Aorta (tissue), 5 donors: ENCODE measurements at places on chromosomes 4 and X. TPM values are rescaled to one million over a fixed set of nuclear protein-coding genes. Genes with fewer than 3 reads are reported as not detected.

The CHRDL1 gene
- total RNA-seq, result 75.6 TPM

The CLCN4 gene
- 3.8 TPM for total RNA-seq

The CT45A1 gene
- total RNA-seq, result not detected

The OPRPN gene
- not detected for total RNA-seq

GRCh38 chrX:134255555-134255954 is 18.6 kb downstream of the CCDC160 start:
- no peak overlapping the region for H3K4me3 ChIP-seq
- no peak for DNase-seq
- H3K36me3 ChIP-seq, result no peaks in the 10 kb centered on the region
- no peaks in the 10 kb centered on the region for H3K4me1 ChIP-seq
- H3K27ac ChIP-seq, result no peak overlapping the region

DNA sequence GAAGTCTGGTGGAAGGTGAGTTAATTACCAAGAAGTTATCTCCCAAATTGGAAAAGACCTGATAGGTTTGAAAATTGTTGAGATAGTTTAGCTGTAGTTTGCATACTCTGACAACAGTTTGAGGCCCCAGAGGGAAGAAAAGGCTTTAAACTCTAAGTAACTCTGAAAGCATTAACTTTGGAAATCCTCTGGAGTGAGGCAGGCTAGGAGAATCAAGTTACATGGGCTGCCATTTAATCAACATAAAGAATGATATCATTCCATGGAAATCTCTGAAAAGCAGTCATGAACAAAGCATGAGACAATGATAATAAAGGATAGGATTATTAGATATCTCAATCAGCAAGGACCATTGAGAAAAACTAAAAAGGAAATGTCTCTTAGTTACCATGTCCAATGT is 647.1 kb downstream of the ANKRD50 start:
- H3K36me3 ChIP-seq, result no peaks in the 10 kb centered on the region
- DNase-seq, result no peak

DNA sequence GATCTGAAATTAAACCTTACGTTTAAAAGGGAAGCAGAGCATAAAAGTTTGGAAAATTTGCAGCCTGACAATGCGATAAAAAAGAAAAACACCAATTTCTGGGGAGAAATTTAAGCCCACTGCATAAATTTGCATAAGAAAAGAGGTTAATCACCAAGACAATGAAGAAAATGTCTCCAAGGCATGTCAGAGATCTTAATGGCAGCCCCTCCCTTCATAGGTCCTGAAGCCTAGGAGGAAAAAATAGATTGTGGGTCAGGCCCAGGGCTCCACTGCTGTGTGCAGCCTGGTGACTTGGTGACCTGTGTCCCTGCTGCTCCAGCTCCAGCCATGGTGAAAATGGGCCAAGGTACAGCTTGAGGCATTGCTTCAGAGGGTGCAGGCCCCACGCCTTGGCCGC is 264.0 kb upstream of the CT83 start:
- H3K27ac ChIP-seq, result no peak overlapping the region
- H3K4me3 ChIP-seq, result no peak overlapping the region
- no peaks in the 10 kb centered on the region for H3K4me1 ChIP-seq
- DNase-seq, result no peak
- no peaks in the 10 kb centered on the region for H3K36me3 ChIP-seq
- H3K27me3 ChIP-seq, result no peaks in the 10 kb centered on the region

DNA sequence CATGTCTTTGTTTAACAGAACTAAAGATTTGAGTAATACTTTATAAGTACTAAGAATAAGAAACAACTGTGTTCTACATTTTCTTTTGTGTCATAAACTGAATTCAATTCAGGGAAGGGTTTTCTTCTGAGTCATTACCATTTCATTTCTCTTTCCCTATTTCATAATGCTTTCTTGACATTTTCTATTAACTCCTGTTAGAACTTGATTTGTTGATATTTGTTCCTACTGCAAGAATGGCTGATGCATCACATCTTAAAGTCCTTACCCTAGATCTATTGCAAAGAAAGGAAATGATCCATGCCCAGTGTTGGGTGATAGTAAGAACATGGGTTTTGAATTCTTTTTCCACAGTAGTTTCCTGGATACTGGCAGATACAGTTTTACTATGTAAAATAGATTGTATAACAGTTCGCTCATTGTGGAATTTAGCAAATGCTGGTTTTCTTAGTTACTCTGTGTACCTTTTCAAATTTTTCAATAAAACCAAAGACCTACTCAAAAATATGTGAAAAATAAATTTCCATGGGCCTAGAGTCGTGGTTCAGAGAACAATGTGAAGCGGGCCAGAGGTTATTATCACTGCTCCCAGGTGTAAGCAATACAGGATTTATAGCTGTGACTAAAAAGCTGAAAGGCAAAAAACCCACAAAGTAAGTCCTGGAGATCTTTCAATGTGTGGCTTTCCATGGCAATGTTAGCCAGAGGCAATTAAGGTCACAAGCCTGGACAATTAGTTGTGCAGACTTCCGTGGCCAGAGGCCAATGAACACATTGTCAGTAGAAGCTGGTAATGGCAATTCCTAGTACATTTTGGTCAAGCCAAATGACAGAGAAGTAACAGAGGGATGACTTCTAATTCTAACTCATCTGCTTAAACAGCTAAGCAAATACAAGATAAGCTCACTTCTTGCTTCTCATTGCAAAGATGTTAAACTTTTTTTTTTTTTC is 127.3 kb upstream of the FAT4 start:
- H3K27me3 ChIP-seq, result no peaks in the 10 kb centered on the region
- no peaks in the 10 kb centered on the region for H3K36me3 ChIP-seq
- no peak overlapping the region for H3K4me3 ChIP-seq
- no peaks in the 10 kb centered on the region for H3K4me1 ChIP-seq
- no peak overlapping the region for H3K27ac ChIP-seq

DNA sequence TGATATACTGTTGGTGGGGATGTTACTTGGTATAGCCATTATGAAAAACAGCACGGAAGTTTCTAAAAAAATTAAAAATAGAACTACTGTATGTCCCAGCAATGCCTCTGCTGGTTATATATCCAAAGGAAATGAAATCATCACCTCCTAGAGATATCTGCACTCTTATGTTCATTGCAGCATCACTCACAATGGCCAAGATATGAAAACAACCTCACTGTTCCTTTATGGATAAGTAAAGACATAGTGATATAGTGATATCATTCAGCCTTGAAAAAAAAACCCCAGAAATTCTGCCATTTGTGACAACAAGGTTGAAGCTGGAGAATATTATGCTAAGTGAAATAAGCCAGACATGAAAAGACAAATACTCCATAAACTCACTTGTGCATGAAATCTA is 543.8 kb upstream of the SLIT2 start:
- no peak overlapping the region for H3K4me3 ChIP-seq
- no peak overlapping the region for H3K27ac ChIP-seq
- H3K36me3 ChIP-seq, result no peaks in the 10 kb centered on the region

DNA sequence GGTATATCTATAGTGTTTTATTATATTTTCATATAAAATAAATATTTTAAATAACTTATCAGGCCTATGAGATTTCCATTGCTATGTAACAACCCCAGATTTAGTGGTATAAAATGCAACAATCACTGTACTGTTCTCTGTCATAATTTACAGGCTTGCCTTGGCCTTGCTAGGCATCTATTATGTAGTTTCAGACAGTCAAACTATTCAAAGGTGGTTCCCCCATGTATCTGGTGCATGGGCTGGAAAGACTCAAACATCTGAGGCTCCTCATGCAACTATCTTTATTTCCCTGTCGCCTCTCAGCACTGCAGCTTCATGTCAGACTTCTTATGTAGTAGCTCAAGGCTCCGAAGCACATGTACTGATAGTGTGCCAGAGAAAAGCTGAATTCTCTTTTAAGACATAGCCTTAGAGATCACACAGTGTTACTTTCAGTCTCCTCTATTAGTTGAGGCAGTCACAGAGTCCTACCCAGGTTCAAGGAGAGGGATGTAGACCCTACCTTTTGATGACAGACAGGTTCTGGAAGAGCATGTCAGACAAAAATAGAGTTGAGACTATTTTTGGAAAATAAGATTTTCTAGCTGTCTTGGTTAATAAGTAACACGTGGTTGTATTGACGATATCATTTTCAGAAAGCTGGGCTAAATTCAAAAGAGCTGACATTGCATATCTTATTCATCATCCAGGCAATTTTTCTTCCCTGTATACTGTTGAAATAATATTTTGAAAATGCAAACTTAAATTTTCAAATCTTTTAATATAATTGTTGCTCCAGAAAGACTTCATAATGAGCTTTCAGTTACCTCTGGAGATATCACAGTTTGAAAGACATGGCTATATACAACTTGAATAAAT is 19.4 kb downstream of the MTTP start:
- no peaks in the 10 kb centered on the region for H3K27me3 ChIP-seq
- DNase-seq, result no peak
- H3K27ac ChIP-seq, result no peak overlapping the region
- no peak overlapping the region for H3K4me3 ChIP-seq

DNA sequence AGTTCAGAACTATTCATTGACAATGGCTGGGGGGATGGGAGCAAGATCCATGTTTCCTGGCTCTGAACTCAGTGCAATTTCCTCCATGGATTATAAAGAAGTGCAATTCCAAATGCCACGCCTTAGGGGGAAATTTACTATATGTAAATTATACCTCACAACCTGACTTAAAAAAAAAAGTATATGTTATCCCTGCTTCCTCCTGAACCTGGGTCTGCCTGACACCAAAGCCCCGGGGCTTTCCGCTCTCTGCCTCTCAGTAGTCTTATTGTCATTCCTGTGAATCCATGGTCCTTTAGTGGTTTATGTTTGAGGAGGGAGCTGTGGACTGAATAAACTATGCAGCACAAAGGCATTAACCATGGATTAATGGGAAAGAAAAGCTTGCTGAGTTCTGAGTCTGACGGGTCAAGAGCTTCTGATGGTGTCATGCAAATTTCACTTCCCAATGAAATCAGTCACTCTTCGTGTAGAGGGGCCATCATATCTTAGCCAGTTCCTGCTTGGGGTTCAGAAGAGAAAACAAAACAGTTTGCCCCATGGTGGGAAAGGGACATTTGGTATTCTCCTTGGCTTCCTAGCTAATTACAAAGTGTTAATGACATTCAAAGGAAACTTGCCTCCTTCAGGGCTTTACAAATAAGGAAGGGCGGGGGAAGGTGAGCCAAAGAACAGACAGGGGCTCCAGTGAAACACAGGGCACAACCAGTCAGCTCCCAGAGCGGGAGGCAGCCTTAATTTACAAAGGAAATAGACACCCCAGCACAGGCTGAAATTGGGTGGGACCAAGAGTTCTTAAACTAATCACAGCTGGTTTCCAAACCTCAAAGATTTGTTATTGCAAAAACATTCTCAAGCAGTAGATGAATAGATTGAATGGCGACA is 14.3 kb downstream of the FAM9C start:
- no peaks in the 10 kb centered on the region for H3K4me1 ChIP-seq
- H3K36me3 ChIP-seq, result no peaks in the 10 kb centered on the region
- no peak overlapping the region for H3K4me3 ChIP-seq
- no peak for DNase-seq
- no peaks in the 10 kb centered on the region for H3K27me3 ChIP-seq

GRCh38 chr4:137960371-137961050 is 281.6 kb downstream of the SLC7A11 start:
- H3K27ac ChIP-seq, result no peak overlapping the region
- H3K36me3 ChIP-seq, result no peaks in the 10 kb centered on the region
- no peak for DNase-seq
- H3K27me3 ChIP-seq, result no peaks in the 10 kb centered on the region
- no peaks in the 10 kb centered on the region for H3K4me1 ChIP-seq

GRCh38 chrX:110215411-110215810 is 102.5 kb downstream of the AMMECR1 start:
- H3K27me3 ChIP-seq, result no peaks in the 10 kb centered on the region
- no peak overlapping the region for H3K27ac ChIP-seq
- no peaks in the 10 kb centered on the region for H3K4me1 ChIP-seq
- no peaks in the 10 kb centered on the region for H3K36me3 ChIP-seq
- no peak overlapping the region for H3K4me3 ChIP-seq
- DNase-seq, result no peak

- no peaks in the 10 kb centered on the region for H3K36me3 ChIP-seq
- H3K27me3 ChIP-seq, result no peaks in the 10 kb centered on the region
- no peak overlapping the region for H3K27ac ChIP-seq
- no peak overlapping the region for H3K4me3 ChIP-seq
Observed at GRCh38 chr4:147378780-147379179, 102.1 kb upstream of the EDNRA start.

GRCh38 chr4:183409934-183410333 is 34.5 kb upstream of the CDKN2AIP start:
- no peak overlapping the region for H3K4me3 ChIP-seq
- no peaks in the 10 kb centered on the region for H3K27me3 ChIP-seq
- H3K36me3 ChIP-seq, result no peaks in the 10 kb centered on the region
- H3K4me1 ChIP-seq, result no peaks in the 10 kb centered on the region
- DNase-seq, result no peak
- H3K27ac ChIP-seq, result no peak overlapping the region

- H3K4me1 ChIP-seq, result no peaks in the 10 kb centered on the region
- no peaks in the 10 kb centered on the region for H3K27me3 ChIP-seq
- no peak overlapping the region for H3K27ac ChIP-seq
- no peak overlapping the region for H3K4me3 ChIP-seq
Observed at GRCh38 chr4:35247047-35247446, 997.3 kb downstream of the ARAP2 start.

GRCh38 chr4:40316333-40316781 is 18.8 kb upstream of the CHRNA9 start:
- H3K4me3 ChIP-seq, result peak overlapping the region; percentile 14
- H3K4me1 ChIP-seq, result no peaks in the 10 kb centered on the region
- no peak overlapping the region for H3K27ac ChIP-seq
- no peak for DNase-seq

- H3K27ac ChIP-seq, result no peak overlapping the region
- no peaks in the 10 kb centered on the region for H3K4me1 ChIP-seq
- H3K4me3 ChIP-seq, result no peak overlapping the region
- DNase-seq, result no peak
- no peaks in the 10 kb centered on the region for H3K36me3 ChIP-seq
Observed at GRCh38 chrX:118189000-118189399, 72.4 kb upstream of the KLHL13 start.

DNA sequence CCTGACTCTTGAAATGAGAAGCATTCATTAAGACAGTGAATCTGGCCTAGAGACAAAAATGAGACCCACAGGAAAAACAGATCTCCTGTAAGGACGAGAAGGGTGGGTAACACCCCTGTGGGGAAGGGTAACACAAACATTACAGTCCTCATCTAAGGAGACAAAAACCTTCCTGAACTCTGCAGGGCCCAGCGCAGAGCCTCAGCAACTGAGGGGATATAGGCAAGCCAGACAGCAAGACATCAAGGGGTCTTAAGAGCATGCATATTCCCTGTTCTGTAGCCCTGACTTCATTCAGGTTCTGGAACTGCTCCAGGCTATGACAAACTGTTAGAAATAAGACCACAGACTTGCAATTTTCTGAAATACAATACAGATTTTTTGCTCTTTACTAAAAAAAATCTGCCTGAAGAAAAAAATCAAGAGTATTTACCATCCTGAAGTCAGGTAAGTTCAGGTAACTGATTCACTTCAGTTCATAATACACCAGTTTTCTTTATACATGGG is 15.5 kb downstream of the COX18 start:
- H3K4me1 ChIP-seq, result no peaks in the 10 kb centered on the region
- H3K36me3 ChIP-seq, result peaks cover 4% of the 10 kb centered on the region
- H3K27me3 ChIP-seq, result no peaks in the 10 kb centered on the region
- no peak overlapping the region for H3K27ac ChIP-seq
- H3K4me3 ChIP-seq, result no peak overlapping the region
- no peak for DNase-seq

GRCh38 chr4:123488916-123489315 is 92.3 kb downstream of the SPRY1 start:
- no peaks in the 10 kb centered on the region for H3K36me3 ChIP-seq
- H3K27me3 ChIP-seq, result no peaks in the 10 kb centered on the region
- no peak for DNase-seq
- no peak overlapping the region for H3K4me3 ChIP-seq
- H3K27ac ChIP-seq, result no peak overlapping the region
